ENCODE measurements at places on chromosomes 7 and 10. TPM values are rescaled to one million over a fixed set of nuclear protein-coding genes. Genes with fewer than 3 reads are reported as not detected.

DNA sequence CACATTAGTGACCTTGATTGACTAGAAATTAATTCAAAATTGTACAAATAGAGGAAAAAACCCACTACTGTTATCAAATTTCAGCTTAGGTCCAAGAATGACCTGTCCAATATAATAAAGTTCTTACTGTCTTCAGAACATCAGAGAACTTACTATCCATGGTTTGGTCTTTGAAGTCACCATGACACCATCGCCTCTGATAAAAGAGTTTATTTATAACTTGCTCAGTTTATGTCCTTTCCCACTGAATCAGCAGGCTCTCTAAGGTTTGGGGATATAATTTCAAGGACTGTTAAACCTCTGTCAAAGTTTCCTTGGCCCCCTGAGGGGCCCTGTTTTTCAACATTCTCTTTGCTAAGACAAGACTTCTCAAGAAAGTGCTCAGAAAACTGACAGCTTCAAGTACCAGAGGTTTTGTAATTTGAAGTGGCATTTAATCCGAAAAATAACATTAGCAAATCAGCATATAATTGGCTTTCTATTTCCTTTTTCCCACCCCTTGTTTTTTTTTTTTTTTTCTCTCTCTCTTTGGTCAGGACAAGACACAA lies 191.7 kb upstream of the FERD3L start:
- DNase-seq = no peak

DNA sequence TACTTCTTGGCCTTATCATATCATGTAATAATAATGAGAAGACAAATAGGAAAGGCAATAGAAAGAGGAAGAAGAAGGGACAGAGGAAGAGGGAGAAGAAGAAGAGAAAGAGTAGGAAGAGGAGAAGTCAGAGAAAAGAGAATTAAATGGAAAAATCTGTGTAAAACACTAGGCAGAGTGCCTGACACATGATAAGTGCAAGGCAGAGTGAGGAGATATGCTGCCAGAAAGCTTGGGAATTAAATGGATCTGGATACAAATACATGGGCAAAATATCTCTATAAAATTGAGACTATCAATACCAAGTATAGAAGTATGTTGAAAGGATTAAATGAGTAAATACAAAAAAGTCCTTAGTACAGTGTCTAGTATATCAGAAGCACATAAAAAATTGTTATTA lies 124.8 kb downstream of the CACNA2D1 start:
- DNase-seq = no peak

DNA sequence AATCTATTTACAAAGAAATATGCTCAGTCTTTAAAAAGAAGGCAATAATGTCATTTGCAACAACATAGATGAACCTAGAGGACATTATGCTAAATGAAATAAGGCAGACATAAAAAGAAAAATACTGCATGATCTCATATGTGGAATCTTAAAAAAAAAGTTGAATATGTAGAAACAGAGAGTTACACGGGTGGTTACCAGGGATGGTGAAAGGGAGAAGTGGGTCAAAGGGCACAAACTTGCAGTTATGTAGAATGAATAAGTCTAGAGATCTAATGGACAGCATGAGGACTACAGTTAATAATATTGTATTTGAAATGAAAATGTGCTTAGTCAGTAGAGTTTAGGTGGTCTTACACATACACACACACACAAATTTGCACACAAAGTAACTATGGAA lies 88.2 kb upstream of the CCDC71L start:
- DNase-seq = no peak

DNA sequence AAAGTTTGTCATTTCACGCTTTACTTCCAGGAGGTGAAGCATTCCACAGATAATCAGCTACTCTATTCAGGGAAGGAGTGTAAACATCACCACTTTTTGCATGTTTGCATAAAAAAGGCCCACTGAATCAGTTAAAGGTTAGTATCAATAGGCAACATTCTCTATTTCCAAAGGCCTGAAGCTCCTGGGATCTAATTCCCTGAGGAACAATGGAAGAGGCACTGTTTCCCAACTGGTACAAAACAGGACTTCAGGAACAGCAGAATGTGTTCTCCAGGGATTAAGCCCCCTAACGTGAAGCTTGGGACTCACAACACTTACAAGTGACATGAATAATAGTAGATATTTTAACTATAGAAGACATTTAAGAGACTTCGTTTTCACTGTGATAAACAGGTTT lies 6.1 kb downstream of the LRRN3 start:
- no peak for DNase-seq

GRCh38 chr7:37494926-37495325 lies 46.3 kb upstream of the ELMO1 start:
- DNase-seq = no peak

GRCh38 chr10:128369101-128369650 lies 243.0 kb upstream of the MKI67 start:
- DNase-seq = no peak

DNA sequence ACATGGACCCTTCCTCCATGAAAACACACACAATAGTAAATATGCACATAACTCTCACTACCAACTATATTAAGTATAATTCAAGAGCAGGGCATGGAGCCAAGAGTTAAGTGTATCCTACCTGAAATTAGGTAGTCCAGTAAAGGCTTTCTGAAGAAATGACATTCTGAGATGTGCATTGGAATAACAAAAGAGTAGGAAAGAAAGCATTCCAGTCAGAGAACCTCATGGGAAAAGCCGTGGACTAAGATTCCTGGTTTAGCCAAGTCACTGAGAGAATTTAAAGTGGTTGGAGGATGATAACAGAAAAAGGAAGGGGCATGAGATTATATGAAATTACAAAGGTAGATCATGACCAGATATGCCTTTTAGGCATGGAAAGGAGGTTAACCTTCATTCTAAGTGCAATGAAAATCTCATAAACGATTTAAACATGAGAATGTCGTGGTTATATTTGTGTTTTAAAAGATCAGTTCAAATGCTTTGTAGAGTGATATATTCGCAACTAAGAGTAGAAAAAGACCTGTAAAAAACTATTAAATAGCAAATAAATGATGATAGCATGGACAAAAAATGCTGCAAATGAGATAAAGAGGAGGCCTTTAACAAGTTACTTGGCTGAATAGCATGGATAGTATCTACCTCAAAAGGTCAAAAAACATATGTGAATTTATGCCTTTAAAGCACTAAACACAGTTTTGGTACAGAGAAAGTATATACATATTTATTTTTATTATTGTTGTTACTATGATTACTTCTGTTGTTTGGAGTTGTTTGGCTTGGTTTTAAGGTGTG lies 767.4 kb upstream of the GHITM start:
- no peak for DNase-seq

DNA sequence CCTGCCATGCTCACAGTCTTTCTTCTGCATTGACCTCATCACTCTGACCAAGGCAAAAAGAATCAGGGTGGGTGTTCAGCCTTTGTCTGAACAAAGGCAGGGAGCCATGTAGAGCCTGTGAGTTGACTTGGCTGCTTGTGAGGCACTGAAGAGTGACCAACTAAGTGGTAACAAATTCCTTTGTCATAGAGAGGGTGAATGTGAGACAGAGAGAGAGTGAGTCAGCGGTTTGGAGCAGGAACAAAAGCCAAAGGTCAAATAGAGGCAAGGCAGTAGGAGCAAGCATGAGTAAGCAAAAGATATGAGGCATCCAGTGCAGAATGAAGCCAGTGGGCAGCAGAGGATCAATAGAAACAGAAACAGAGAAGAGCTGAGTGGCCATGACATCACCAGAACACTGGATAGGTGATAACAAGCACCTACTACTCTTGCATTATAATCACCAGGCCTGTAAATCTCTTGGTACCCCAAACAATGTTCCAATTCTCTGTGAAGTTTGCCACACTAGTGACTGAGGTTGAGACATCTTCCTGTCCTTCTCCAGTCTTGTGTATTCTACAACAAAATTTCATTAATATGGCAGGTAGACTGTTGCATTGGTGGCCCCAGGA lies 116.2 kb upstream of the LAMB4 start:
- DNase-seq = no peak

DNAJC30 gene
- 4.2 TPM for total RNA-seq

IFIT1B gene
- not detected for total RNA-seq

FOXI2 gene
- not detected for total RNA-seq
